Large intestine (tissue), 12 donors: ENCODE measurements at places on chromosomes 5 and 9. TPM values are rescaled to one million over a fixed set of nuclear protein-coding genes. Genes with fewer than 3 reads are reported as not detected.

GRCh38 chr9:77997611-77998284, 33.9 kb downstream of the GNAQ start:
- H3K27me3 ChIP-seq = no peaks in the 10 kb centered on the region
- no peak for DNase-seq
- no peaks in the 10 kb centered on the region for H3K36me3 ChIP-seq
- no peaks in the 10 kb centered on the region for H3K4me1 ChIP-seq
- no peak overlapping the region for H3K4me3 ChIP-seq

DNA sequence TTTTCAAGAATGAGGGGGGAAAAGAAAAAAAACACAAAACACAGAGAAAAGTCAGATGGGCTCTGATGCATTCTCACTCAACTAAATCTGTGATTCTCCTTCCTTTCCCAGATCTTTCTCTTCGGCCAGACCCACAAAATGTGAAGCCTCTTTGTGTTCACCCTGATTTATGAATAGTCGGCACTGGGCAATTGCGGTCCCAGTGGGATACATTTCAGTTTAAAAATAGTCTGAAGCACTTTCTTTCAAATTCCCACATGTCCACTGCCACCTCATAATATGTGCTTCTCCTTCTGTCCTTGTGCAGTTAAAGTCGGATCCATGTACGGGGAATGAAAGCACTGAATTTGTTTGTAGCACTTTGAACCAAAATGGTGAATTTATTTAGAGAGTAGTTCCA, 995.4 kb upstream of the WWC1 start:
- H3K27ac ChIP-seq = no peak overlapping the region
- no peaks in the 10 kb centered on the region for H3K27me3 ChIP-seq
- no peaks in the 10 kb centered on the region for H3K36me3 ChIP-seq
- H3K4me1 ChIP-seq = no peaks in the 10 kb centered on the region

GRCh38 chr5:136642976-136643375, 277.6 kb upstream of the TRPC7 start:
- DNase-seq = no peak
- no peaks in the 10 kb centered on the region for H3K27me3 ChIP-seq
- no peaks in the 10 kb centered on the region for H3K36me3 ChIP-seq
- H3K4me1 ChIP-seq = no peaks in the 10 kb centered on the region

DNA sequence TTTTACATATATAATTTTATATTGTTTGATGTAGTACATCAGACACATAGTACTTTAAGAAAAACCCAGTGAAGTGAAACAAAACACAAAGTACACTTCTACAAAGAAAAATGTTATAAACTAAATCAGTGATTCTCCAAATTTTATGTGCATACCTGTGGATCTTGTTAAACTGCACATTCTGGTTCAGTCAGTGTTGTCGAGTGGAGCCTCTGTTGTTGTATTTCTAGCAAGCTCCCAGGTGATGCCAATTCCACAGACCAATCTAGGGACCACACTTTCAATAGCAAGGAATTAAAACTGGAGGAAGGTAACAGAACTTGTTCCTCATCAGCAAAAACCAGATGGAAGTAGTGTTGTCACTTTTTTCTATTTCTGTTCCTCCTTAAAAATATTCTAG, 183.8 kb upstream of the CD180 start:
- H3K4me1 ChIP-seq = no peaks in the 10 kb centered on the region
- H3K36me3 ChIP-seq = no peaks in the 10 kb centered on the region
- no peak overlapping the region for H3K27ac ChIP-seq
- no peak for DNase-seq
- H3K4me3 ChIP-seq = no peak overlapping the region
- H3K27me3 ChIP-seq = no peaks in the 10 kb centered on the region

DNA sequence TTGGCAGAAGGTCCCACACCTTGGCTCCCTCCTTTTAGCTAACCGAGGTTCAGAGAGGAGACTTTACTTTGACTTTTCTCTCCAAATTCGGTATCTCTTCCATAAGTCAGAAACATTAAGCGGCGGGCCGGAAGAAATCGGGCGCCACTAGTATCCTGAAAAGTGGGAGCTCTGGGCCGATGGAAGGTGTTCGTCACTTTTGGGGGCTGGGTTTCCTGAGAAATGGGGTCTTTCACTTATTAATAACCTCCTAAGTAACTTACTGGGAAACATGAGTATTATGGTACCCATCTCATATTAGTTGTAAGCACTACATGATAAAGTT, 716 bp downstream of the STX17 start:
- DNase-seq = no peak
- H3K4me3 ChIP-seq = peak overlapping the region; percentile 96
- peaks cover 2% of the 10 kb centered on the region for H3K36me3 ChIP-seq

- H3K4me3 ChIP-seq = no peak overlapping the region
- H3K4me1 ChIP-seq = peaks cover 6% of the 10 kb centered on the region
- H3K27ac ChIP-seq = no peak overlapping the region
- peaks cover 87% of the 10 kb centered on the region for H3K27me3 ChIP-seq
These were observed 1.6 kb downstream of the DMRT2 start for GRCh38 chr9:1051584-1052275.

The PKD2L2 gene
- 0.15 TPM for polyA plus RNA-seq

GRCh38 chr9:72494051-72494450, 27.4 kb upstream of the TMC1 start:
- H3K4me1 ChIP-seq = no peaks in the 10 kb centered on the region
- DNase-seq = no peak
- H3K36me3 ChIP-seq = no peaks in the 10 kb centered on the region
- H3K27ac ChIP-seq = no peak overlapping the region
- H3K27me3 ChIP-seq = no peaks in the 10 kb centered on the region
- H3K4me3 ChIP-seq = no peak overlapping the region

GRCh38 chr9:126152622-126153362, 173.8 kb upstream of the MVB12B start:
- no peak for DNase-seq
- no peak overlapping the region for H3K27ac ChIP-seq
- H3K36me3 ChIP-seq = no peaks in the 10 kb centered on the region
- H3K27me3 ChIP-seq = peaks cover 8% of the 10 kb centered on the region
- H3K4me3 ChIP-seq = no peak overlapping the region

The PCDHB15 gene
- polyA plus RNA-seq = 3.0 TPM

- H3K27ac ChIP-seq = no peak overlapping the region
- no peak for DNase-seq
- no peaks in the 10 kb centered on the region for H3K36me3 ChIP-seq
- peaks cover 10% of the 10 kb centered on the region for H3K4me1 ChIP-seq
These were observed 2.4 kb downstream of the CCL28 start for GRCh38 chr5:43409809-43410271.

- H3K4me3 ChIP-seq = no peak overlapping the region
- no peaks in the 10 kb centered on the region for H3K27me3 ChIP-seq
- no peaks in the 10 kb centered on the region for H3K36me3 ChIP-seq
- no peaks in the 10 kb centered on the region for H3K4me1 ChIP-seq
- DNase-seq = no peak
These were observed 90.6 kb downstream of the FBXO4 start for GRCh38 chr5:42015681-42016080.

The ADRA1B gene
- 0.12 TPM for polyA plus RNA-seq

- no peak within 1 kb of the TSS for H3K27ac ChIP-seq
- no peaks in the 10 kb centered on the region for H3K4me1 ChIP-seq
- peak within 1 kb of the TSS; percentile 38 for H3K4me3 ChIP-seq
- H3K36me3 ChIP-seq = no peaks in the 10 kb centered on the region
- DNase-seq = peak; percentile 68
These were observed at the start of gene SLC27A6 for GRCh38 chr5:128965011-128965637. Gene SLC27A6 (plus strand): TSS chr5:128965488. CDS start chr5:128966138, 650 bp downstream.

DNA sequence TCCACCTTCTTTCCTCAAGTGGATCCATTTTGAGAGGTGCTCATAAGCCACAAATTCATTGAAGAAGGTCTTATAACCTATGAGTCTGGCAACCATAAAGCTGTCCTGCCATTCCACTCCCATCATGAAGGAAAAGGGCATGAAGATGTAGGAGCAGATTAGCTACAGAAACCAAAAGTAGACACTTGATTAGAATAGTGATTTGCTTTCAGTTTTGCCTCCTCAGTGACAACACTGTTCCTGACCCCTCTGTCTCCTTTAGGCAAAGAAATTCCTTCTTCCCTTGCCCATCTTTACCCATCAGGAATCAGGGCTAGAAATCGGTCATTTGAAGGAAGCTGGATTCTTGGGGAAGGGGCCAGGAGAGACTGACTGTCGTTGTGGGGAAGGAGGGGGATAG, 55.2 kb downstream of the SLC28A3 start:
- H3K4me3 ChIP-seq = no peak overlapping the region
- H3K4me1 ChIP-seq = no peaks in the 10 kb centered on the region
- DNase-seq = no peak
- H3K36me3 ChIP-seq = peaks cover 9% of the 10 kb centered on the region

DNA sequence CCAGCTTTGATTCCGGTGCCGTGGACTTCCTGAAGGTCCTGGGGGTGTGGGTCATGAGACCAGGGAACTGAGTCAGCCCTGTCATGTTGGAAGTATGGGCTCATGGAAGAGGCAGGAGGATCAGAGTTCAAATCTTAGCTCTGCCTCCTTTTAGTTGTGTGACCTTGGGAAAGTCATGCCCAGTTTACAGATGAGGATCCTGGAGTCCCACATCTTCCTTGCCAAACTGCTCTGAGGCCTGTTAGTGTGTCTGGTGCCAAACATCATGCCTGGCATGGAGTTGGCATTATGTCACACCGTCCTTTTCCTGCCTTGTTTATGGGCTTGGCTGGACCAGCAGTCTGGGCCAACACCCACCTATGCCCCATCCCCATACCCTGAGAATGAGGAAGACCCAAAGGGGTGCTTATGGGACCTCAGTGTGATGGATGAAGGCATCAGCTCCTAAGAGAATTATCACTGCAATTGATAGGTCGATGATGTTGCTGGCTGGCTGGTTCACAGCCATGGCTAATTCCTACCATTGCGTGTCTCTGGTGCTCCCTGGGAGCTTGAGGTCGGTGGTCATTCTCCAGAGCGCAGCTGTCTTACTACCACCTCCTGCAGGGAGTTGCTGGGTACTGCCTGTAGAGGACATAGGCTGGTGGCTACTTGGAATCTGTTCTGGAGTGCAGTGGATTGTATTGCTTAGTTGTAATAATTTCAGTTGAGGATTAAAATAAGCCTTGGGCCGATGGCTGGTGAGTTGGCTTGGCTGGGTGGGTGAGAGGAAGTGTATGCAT, 140.5 kb upstream of the PITX1 start:
- no peaks in the 10 kb centered on the region for H3K36me3 ChIP-seq
- H3K27ac ChIP-seq = no peak overlapping the region
- H3K27me3 ChIP-seq = peaks cover 10% of the 10 kb centered on the region
- DNase-seq = no peak

DNA sequence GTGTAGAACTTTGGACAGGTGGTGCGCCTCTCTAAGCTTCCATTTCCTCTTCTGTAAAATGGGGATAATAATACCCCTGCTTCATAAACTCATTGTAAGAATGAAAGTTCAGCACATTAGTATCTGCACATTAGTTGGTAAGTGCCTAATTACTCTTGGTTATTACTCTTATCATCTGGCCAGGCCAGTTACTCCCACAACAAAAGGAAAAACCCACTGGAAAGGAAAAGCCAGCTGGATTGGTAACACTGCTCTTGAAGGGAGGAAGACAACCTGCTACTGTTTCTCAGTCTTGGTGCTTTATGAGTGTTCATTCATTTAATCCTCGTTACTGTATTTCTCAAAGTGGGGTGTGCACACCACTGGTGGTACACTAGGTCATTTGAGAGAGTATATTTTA, 251.4 kb downstream of the ARHGAP26 start:
- DNase-seq = no peak
- no peaks in the 10 kb centered on the region for H3K4me1 ChIP-seq
- peaks cover 3% of the 10 kb centered on the region for H3K36me3 ChIP-seq
- H3K27me3 ChIP-seq = no peaks in the 10 kb centered on the region

DNA sequence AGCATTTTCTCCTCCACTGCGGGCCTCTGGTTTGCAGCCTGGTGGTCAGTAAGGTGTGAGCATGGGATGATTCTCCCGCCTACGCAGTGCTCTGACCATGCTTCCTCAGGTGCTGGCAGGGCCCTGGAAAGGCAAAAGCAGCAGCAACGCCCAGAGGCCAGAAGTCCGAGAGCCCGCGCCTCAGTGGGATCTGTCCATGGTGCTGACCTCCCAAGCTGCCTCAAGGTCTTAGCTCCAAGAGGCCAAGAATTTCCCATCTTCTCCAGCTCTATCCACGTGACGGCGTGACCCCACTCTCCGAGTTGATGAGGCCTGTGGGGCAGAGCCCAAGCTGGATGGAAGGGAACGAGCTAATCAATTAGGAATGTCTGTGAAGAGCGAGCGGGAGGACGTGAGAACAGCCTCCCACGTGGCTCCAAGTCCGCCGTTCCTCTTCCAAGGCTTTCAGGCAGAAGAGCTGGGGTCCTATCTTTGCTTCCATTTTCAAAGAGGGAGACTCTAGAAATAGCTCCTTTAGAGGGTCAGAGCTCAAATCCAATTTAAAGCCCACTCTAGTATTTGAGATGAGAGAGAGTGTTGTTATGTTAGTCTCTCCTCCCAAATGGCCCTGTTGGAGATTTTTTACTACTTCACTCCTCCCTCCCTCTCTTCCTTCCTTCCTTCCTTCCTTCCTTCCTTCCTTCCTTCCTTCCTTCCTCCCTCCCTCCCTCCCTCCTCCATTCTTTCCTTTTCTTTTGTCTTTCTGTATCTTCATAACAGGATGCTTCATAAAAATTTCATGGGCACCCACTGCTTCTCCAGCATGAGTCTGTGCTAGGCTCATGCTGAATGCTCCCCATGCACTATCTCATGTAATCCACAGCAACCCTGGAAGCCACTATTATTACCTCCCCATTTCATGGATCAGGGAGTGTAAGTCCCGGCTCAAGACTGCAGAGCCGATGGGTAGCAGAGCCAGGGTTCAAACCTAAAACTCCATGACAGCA, 69.3 kb downstream of the OLFM1 start:
- DNase-seq = peak; percentile 50
- no peaks in the 10 kb centered on the region for H3K27me3 ChIP-seq
- H3K27ac ChIP-seq = no peak overlapping the region
- H3K4me1 ChIP-seq = no peaks in the 10 kb centered on the region

- H3K27me3 ChIP-seq = no peaks in the 10 kb centered on the region
- no peak overlapping the region for H3K27ac ChIP-seq
- H3K36me3 ChIP-seq = no peaks in the 10 kb centered on the region
These were observed 21.0 kb upstream of the EPB41L4A start for GRCh38 chr5:112440031-112440430.

The CNTFR gene
- 15.9 TPM for polyA plus RNA-seq

- DNase-seq = no peak
- no peaks in the 10 kb centered on the region for H3K36me3 ChIP-seq
- H3K27me3 ChIP-seq = no peaks in the 10 kb centered on the region
- no peaks in the 10 kb centered on the region for H3K4me1 ChIP-seq
- no peak overlapping the region for H3K27ac ChIP-seq
These were observed 49.3 kb downstream of the CTNND2 start for GRCh38 chr5:11854936-11855335.

GRCh38 chr5:171223927-171224326, 85.1 kb upstream of the TLX3 start:
- DNase-seq = no peak
- no peak overlapping the region for H3K27ac ChIP-seq
- H3K4me1 ChIP-seq = no peaks in the 10 kb centered on the region
- H3K4me3 ChIP-seq = no peak overlapping the region

DNA sequence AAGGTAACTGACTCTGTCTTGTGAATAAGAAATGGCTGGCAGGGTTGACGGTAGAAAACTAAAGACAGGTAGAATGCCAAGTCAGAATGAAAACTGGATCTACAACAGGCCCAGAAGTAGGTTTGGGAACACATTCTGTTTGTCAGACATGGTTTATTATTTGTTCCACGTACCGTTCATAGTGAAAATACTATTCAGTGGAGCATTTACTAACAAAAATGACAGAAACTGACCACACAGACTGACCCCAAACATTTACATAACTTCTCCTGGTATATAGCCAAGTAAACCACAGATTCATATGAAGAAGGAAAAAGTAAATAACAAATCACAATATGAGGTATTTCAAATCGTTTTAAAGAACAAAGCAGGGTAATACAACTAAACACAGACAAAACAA, 73.7 kb downstream of the SLC38A9 start:
- H3K27ac ChIP-seq = no peak overlapping the region
- H3K4me1 ChIP-seq = no peaks in the 10 kb centered on the region
- no peak for DNase-seq
